Hematopoietic multipotent progenitor cell treated with erythropoietin and hydrocortisone succinate and interleukin-3 and kit ligand, for 6 days (in vitro differentiated cells): ENCODE measurements at places on chromosomes 13 and 19.

DNA sequence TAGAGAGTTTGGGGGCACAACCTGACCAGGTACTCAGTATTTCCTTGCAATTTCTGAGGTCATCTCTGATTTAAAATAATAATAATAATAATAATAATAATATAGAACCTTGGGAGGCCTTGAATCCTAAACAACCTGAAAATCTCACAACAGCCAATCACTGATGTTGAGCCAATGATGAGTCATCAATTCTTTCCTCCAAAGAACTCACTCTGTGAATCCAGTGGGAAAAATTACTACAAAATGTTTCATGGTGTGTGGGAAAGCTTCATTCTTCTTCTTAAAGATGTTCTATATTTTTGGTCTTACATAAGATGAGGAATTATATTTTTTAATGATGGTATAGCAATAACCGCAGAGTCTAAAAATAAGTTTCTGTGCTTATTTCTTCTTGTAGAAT, 594.6 kb downstream of the EFNB2 start:
- no peak for DNase-seq

- no peak for DNase-seq
Measured at GRCh38 chr13:108365255-108365654, 95.7 kb downstream of the TNFSF13B start.

- DNase-seq: peak; percentile 86
Measured at GRCh38 chr19:45952686-45953505, 20.8 kb downstream of the NOVA2 start.

DNA sequence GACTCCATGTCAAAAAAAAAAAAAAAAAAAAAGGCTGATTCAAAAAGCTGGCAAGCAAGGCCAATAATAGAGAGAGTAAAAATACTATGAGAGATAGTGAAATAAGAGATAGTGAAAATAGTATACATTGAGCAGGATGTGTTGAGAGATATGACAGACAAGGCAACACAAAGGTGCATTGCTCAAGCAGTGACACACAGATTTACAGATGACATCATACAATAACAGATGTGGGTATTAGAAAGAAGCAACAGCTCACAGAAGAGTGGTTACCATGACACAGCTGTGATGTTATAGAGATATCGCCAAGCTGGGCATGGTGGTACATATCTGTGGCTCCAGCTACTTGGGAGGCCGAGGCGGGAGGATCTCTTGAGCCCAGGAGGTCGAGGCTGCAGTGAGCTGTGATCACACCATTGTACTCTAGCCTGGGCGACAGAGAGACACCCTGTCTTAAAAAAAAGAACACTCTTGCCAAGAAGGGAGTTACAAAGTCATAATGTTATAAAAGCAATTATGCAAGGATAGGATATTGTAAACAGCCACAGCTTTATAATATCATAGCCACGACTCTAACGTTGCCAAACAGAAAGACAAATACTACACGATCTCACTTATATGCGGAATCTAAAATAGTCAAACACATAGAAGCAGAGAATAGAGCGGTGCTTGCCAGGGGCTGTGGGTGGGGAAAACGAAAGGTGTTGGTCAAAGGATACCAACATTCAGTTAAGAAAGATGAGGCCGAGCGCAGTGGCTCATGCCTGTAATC, 10.3 kb downstream of the TNFSF9 start:
- DNase-seq: no peak

DNA sequence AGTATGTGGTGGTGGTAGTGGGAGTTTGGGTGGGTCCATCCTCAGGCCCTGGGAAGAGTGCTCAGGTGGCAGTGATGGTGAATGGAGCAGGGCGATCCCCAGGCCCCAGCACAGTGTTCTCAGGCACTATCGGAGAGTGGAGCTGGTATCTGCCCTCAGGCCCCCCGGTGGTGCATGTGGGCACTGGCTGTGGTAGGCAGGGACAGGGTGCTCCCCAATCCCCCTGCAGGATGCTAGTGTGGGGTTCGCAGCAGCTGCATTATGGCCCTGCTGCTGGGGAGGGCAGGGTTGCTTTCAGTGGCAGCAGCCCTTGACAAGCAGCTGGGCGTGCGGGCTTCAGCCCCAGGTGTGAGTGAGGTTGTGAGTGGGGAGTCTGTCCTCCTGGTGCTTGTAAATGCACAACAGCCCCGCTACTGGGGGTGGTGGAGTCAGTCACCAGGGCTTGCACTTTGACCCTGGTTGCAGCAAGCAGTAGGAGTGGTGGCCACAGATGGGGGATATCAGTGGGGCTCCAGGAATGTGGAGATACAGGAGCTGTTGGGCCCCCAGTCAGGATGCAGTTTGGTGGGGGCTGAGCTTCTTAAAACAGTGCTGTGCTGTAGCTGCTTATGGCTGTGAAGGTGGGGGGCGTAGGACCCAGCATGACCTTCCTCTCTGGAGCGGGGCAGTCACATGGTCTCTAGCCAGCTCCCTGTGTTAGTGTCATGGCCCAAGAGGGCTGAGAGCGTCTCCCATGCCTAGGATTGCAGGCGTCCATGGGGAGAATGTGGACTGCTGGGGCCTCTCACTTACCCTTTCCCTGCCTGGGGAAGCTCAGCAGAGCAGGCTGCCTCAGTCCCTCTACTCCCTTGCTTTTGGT, 38.7 kb upstream of the ARHGEF7 start:
- DNase-seq: peak; percentile 25

DNA sequence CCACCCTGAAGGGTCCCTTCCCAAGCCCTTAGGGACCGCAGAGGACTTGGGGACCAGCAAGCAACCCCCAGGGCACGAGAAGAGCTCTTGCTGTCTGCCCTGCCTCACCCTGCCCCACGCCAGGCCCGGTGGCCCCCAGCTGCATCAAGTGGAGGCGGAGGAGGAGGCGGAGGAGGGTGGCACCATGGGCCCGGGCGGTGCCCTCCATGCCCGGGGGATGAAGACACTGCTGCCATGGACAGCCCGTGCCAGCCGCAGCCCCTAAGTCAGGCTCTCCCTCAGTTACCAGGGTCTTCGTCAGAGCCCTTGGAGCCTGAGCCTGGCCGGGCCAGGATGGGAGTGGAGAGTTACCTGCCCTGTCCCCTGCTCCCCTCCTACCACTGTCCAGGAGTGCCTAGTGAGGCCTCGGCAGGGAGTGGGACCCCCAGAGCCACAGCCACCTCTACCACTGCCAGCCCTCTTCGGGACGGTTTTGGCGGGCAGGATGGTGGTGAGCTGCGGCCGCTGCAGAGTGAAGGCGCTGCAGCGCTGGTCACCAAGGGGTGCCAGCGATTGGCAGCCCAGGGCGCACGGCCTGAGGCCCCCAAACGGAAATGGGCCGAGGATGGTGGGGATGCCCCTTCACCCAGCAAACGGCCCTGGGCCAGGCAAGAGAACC, 1.5 kb downstream of the EGLN2 start:
- no peak for DNase-seq

- DNase-seq: no peak
Measured at GRCh38 chr13:46682707-46683106, 114.3 kb downstream of the ESD start.

GRCh38 chr13:111209613-111210012, 94.5 kb downstream of the ARHGEF7 start:
- no peak for DNase-seq

GRCh38 chr13:65090186-65090585, 2139.9 kb downstream of the PCDH9 start:
- no peak for DNase-seq

DNA sequence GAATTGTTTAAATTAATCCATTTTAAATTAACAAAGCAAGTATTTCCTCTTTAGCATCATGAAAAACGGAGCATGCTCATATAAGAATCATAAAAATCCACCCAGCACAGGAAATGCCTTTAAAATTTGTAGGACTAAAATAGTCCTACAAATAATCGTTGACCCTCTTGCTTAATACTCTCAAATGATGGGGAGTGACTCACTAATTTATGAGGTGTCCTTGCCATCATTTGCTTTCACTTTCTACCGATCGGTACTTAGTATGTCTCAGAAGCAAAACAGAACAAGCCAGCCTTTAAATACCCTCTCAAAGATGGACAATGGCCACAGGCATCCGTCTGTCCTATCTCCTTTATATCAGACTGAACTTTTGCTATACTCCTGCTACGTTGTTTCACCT, 97.2 kb downstream of the SUCLA2 start:
- DNase-seq: no peak

DNA sequence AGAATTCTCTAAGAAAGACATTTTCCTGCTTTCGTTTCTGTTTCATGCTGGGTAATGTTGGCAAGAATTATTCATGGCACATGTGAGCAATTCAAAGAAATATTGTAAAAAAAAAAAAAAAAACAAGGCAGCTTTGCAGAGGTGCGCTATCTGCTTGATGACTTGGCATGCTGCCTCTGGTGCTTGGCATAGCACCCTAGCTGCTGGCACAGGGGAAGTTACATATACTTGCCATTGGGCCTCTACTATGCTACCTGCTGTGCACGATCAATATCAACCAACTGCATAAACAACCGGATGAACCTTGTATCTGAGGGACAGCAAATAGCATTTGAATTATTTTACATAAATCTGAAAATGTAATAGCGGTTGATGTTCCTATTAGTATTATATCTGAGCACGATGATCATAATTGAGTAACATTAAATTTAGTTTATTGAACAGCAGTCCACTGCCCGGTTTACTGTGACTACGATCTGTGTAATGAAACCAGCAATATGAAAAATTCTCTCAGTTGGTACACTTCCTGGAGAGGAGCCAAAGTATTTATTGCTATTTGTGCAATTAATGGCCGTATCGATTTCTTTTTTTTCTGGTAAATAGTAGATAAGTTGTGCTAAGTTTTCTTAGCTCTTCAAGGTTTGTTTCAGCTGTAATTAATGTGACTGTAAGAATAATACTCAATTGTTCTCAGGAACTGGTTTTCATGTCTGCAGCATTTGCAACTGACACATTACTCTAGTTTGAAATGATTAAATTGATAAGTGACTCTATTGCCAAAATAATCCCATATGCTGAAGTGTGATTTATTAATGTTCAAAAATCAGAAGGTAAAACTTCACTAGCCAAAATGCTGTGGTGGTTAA, 717.3 kb downstream of the DACH1 start:
- DNase-seq: no peak

DNA sequence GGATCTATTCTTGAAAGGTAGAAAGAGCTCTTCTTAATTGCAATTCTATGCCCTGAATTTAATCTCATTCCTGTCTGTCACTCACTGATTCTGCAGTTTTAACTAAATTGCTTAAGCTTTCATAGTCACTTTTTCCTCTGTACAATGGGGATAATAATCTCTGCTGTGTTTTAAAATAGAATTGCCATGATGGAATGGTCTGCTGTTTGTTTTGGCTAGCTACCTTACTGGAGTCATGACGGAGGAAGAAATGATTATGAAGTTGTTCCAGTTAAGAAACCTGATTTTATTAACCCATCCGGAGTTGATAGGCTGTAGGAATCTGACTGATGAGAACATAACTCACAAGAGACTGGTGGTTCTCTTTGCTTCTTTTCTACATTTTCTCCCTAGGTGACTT, 54.9 kb upstream of the ITM2B start:
- DNase-seq: no peak

GRCh38 chr13:110344320-110344719, 37.2 kb downstream of the COL4A2 start:
- DNase-seq: no peak

DNA sequence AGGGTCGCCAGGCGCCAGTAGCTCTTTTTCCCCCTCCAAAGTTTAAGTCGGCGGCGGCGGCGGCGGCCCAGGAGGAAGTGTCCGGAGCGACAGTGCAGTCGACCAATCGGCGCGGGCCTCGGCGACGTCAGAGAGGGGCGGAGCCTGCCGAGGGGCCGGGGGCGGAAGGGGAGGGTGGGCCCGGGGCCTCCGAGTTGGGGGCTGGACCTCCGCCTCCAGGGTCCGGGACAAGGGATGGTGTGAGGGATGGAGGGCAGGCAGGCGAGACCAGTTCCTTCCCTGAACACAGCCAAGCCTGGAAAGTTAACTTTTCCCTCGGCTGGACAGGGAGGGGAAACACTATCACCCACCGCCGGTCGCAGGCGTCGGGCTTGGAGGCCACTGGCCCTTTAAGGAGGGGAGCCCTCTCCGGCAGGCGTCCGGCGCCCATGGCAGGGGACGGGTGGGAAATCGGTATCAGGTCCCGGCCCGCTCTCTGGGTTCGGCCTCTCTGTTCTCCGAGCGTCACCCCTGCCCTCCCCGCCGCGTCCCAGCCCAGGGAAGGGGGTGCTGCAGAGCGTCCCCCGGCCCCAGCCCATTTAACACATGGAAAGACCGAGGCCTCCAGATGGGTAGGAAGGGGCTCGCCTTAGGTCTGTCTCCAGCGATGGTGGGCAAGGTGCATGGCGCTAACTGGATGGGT, at the start of gene PRKD2:
Gene PRKD2 (minus strand): TSS at position 81 of the 682 bp plus-strand sequence. CDS start 744 bp downstream, outside the sequence.
- DNase-seq: peak; percentile 88

DNA sequence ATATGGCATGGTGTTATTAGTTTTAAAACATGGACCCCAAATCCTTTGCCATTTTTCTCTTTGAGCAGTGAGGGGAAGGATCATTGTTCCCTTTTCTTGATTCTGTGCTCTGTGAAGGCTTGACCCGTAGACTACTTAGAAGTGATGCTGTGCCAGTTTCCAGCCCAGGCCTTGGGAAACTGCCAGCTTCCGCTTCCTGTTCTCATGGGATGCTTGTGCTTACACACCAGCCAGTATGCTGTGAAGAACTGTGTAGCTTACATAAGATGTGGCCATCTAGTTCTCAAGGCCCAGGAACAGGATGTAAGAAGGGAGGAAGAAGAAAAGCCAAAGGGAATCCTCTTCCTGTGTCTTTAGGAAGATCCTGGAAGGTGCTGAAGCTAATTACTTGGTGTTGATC, 180.9 kb downstream of the PCCA start:
- no peak for DNase-seq

GRCh38 chr13:45895881-45896280, 44.3 kb upstream of the SIAH3 start:
- DNase-seq: no peak

DNA sequence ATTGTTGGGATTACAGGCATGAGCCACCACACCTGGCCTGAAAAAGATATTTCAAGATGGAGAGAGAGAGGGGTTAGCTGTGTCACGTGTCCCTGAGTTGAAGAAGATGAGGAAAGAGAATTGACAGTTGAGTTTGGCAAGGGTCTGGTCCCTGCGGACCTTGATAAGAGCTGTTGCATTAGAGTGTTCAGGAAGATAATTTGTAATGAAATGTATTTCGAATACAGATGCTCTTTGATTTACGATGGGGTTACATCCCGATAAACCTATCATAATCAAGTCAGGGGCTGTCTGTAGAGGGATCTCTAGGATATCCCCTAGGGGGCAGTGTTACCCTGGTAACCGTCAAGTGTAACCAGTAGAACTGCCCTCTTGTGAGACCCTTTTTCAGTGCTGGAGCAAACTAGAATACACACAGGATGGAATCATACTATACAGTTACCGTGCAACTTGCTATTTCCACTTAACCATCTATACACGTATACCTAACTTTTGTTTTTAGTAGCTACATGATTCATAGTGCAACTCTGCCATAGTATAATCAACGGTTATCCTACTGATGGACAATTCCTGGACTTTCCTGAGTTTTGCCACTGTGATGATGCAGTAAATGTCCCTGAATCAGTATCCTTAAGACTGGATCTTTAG, 1.5 kb upstream of the ELOF1 start:
- DNase-seq: peak; percentile 99

- DNase-seq: no peak
Measured at GRCh38 chr13:99396446-99396845, 89.2 kb upstream of the GPR183 start.
